ENCODE measurements at places on chromosomes 3 and 15. TPM values are rescaled to one million over a fixed set of nuclear protein-coding genes. Genes with fewer than 3 reads are reported as not detected.

DNA sequence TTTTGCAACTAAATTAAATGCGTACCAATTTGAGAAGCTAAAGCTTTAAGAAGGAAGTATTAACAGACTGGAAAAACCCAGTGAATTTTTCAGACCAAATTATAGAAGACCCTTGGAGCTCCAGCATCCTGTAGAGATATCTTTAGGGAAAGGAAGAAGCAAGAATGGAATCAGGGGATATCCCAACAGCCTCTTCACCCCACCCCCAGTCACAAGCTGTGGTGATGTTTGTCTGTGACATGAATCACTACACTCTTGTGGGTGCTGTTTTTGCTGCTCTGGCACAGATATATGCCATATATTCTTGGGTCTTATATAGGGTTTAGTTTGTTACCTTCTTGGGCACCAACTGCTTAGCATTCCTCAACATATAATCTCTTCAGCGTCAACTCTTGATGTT lies 78.5 kb upstream of the BCL6 start:
- DNase-seq, result no peak

GRCh38 chr3:7638103-7638502 lies 777.2 kb downstream of the GRM7 start:
- no peak for DNase-seq

- DNase-seq, result no peak
Measured at GRCh38 chr15:31782951-31783350, 247.4 kb upstream of the CHRNA7 start.

GRCh38 chr3:38834110-38834509 lies 18.1 kb upstream of the SCN10A start:
- DNase-seq, result peak; percentile 72

DNA sequence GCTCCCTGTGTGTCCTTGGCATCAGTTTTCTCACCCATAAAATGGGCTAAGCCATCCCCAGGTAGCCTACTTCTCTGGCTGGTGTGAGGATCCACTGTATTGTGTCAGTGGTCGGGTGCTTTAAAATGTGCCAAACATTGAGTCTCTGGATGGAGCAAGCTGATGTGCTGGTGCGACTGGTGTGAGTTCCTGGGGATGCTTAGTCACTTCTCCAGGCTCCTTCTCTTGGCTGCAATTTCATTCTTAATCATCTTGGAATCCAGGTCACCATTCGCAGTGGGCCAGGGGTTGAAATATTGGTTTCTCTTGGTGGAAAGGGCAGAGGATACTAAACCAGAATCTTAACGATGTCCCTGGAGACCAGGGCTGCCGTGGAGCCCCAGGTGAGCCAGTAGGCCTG lies 29.3 kb downstream of the SCN5A start:
- DNase-seq, result no peak

DNA sequence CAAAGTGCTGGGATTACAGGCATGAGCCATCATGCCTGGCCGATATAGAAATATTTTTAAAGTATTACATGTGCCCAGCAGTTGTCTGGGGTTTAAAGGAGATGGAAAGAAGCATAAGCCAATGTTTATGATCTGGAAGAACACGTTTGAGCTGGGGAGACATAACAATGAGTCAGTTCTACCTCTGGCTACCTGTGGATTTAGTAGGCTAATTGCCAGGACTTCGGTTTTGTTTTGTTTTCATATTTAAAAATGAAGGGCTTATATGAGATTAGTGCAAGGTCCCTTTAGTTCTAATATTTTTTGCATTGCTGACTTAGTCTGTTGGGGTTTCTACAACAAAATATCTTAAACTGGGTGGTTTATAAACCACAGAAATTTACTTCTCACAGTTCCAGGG lies 22.9 kb upstream of the TNFSF10 start:
- peak; percentile 35 for DNase-seq

DNA sequence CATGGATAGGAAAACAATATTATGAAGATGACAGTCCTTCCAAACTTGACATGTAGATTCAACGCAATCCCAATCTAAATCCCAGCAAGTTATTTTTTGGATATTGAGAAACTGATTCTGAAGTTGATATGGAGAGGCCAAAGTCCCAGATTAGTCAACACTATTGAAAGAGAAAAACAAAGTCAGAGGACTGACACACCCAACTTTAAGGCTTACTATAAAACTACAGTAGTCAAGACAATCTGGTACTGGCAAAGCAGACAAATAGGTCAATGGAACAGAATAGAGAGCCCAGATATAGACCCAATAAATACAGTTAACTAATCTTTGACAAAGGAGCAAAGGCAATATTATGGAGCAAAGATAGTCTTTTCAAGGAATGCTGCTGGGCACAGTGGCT lies 119.2 kb upstream of the ASB14 start:
- DNase-seq, result no peak

GRCh38 chr15:40420793-40421192 lies 15.2 kb downstream of the IVD start:
- DNase-seq, result no peak

GRCh38 chr3:29594261-29594660 lies 313.4 kb downstream of the RBMS3 start:
- no peak for DNase-seq

DNA sequence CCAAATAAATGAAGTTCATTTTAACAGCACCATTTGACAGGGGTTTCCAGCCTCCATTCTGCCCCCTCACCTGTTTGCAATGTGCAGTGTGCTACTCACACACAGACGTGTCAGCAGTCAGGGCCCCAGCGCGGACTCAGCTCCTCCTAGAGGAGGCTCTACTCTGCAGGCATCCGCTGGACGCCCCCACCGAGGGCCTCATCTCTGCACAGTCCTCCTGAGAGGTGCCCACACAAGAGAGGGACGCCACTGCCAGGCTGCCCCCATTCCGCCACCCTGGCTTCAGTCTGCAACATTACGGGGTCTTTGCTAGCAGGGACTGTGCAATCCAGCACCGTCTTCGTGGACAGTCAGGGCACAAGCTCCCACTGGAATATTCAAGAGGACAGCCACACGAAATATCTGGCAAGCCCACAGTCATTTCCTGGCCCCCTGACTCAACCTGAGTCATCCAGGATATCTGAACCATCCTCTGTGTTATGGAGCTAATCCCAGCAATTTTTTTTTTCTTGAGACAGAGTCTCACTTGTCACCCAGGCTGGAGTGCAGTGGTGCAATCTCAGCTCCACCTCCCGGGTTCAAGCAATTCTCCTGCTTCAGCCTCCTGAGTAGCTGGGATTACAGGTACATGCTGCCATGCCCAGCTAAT lies 255.0 kb downstream of the OCA2 start:
- peak; percentile 43 for DNase-seq

GRCh38 chr3:55719006-55719405 lies 231.9 kb upstream of the WNT5A start:
- no peak for DNase-seq

- DNase-seq, result no peak
Measured at GRCh38 chr3:144482876-144483275, 511.3 kb downstream of the DIPK2A start.

Gene ARID3B
- 1.0 TPM for total RNA-seq

DNA sequence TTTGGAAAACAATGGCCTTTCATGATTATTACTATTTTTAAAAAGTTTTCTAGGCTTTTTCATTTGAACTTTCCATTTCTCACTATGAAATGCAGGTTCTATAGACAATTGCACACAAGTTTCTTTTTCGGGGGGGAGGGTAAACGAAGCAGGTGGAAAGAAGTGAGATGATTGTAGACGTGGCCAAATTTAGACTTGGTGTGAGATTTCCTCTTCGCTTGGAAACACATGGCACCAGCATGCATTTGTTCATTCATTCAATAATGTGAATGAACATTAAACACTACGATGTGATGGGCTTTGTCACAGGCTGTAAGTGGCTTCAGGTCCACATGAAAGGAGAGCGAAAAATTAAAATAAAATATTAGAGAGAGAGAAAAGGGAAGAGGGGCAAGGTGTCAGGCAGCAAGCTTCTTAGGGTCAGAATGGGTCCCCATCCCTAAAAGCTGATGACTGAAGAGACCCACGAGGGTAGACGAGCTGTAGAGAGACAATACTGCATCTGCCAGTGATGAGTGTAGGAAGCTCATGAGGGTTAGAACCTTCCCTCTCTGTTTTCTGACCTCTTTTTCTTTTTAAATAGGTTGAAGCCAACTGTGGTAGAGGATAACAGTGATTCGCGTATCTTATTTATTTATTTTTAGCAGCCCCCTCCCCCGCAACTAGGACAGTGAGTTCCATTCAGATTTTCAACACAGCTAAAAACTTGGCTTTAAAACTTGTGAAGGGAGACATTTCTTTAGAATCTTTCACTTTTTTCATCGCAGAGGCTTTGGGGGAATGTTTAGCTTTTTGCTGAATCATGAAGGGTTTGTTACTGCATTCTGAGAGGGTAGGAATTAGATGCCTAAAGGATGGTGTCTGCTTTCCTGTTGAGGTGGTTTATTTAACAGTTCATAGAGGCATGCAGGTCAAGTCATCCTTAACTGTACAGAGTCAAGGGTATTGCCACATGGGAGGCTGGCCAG lies 36.2 kb downstream of the GAP43 start:
- no peak for DNase-seq

GRCh38 chr3:53994986-53995603 lies 103.4 kb upstream of the SELENOK start:
- no peak for DNase-seq

DNA sequence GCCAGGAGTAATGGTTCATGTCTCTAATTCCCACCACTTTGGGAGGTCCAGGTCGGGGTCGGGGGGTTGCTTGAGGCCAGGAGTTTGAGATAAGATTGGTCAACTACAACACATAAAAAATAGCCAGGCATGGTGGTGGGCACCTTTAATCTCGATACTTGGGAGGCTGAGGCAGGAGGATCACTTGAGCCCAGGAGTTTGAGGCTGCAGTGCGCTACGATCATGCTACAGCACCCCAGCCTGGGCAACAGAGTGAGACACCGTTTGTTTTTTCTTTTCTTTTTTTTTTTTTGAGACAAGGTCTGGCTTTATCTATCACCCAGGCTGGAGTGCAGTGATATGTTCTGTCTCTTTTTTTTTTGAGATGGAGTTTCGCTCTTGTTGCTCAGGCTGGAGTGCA lies 1.3 kb upstream of the VPS33B start:
- DNase-seq, result no peak

DNA sequence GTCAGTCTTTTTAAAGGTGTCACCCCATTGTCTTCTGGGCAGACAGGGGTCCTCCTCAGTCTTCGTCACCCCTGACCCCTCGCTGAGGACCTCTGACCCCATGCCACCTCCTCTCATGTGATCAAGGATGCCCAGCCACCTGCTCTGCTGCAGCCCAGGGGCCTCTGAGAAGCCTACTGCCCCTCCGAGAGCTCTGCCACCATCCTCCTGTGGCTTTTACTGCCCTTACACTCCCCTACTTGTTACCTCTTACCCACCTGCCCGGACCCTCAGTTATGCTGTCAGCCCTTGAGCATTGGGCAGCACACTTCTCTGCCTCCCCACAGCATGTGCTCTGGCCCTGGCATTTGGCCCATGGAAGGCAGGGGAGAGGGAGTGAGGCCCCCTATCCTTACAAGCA lies 123.2 kb downstream of the LRRK1 start:
- no peak for DNase-seq

Gene TMOD2
- 7.1 TPM for total RNA-seq

DNA sequence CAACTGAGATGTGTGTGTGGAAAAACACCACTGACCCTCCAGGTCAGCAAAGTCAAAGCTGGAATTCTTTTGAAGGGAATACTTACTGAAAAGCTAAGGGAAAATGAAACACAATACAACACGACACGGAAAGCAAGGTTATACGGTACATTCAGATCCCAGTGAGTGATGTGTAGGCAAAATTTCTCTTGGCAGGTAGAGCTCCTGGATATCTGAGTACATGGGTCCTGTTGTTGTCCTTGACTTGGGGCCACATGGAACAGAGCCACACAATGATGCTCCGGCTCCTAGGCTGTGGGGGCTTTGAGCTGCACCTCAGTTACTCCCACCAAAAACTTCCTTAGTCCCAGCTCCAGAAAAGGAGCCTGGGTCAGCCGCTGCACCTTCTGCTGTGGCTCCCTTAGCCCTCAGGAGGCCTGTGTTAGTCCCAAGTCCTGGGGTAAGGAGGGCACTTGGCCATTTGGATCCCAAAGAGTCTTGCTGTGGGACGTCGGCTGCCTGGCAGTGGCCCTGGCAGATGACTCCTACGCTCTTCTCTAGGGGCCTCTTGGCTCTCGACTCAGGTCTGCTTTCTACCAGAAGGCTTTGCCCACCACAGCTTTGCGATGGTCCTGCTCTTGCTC lies 95.6 kb downstream of the ADCY5 start:
- no peak for DNase-seq

Gene CKMT1B
- 0.95 TPM for total RNA-seq

GRCh38 chr3:139447486-139447885 lies 28.8 kb downstream of the RBP2 start:
- no peak for DNase-seq

- no peak for DNase-seq
Measured at GRCh38 chr15:25728816-25729215, 134.3 kb downstream of the ATP10A start.

Gene GOLGA6L24
- not detected for total RNA-seq

DNA sequence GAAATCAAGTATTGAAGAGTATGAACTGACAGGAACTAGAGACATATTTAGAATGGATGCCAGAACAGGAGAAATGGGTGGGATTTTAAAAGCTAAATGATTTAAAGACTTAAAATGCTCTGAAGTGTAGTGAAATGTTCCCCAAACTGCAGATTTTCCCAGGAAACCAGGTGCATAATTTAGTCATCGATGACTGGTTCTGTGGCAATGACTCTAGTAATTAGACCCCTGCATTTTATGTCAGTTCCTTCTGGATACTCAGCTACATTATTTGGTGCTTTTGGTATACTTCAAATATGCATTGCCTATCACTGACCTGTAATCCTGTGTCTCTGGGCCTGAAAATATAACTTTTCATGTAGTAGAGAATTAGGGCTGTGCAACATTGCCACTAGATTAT lies 16.8 kb downstream of the AGTR1 start:
- DNase-seq, result no peak

- no peak for DNase-seq
Measured at GRCh38 chr3:45596290-45596791, 1.8 kb downstream of the LIMD1 start.

DNA sequence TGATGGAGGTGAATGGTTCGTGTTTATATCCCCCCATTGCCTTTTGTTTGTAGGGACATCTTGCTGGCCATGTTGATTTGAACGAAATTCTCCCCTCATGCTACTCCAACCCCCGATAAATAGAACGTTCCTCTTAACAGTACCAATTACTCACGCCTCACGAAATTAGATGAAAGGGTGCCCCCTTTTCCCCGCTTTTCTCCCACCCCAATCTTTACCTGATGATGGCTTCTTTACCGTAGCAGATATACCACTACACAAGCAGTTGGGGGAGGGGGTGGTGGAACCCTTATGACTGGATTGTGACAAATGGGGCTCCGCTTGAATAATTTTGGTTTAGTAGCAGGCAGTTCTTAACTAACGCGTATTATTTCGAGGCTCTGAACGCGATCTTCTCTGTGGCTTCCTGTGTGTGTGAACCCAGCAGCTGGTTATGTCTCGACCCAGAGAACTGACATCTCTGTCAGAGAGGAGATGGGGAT lies 1.1 kb downstream of the PIAS1 start:
- DNase-seq, result peak; percentile 39

Data from H4 (cell line).